SK-N-SH treated with all-trans-retinoic acid at 6 μM for 48 hours (cell line): ENCODE measurements at places on chromosomes 11 and 22.

- ATAC-seq: no peak
Observed at GRCh38 chr11:35842958-35843357, 100.9 kb upstream of the LDLRAD3 start.

GRCh38 chr22:34903416-34903815 is 162.5 kb upstream of the ISX start:
- no peak for ATAC-seq

GRCh38 chr11:120074076-120074475 is 63.8 kb downstream of the TRIM29 start:
- ATAC-seq: no peak

DNA sequence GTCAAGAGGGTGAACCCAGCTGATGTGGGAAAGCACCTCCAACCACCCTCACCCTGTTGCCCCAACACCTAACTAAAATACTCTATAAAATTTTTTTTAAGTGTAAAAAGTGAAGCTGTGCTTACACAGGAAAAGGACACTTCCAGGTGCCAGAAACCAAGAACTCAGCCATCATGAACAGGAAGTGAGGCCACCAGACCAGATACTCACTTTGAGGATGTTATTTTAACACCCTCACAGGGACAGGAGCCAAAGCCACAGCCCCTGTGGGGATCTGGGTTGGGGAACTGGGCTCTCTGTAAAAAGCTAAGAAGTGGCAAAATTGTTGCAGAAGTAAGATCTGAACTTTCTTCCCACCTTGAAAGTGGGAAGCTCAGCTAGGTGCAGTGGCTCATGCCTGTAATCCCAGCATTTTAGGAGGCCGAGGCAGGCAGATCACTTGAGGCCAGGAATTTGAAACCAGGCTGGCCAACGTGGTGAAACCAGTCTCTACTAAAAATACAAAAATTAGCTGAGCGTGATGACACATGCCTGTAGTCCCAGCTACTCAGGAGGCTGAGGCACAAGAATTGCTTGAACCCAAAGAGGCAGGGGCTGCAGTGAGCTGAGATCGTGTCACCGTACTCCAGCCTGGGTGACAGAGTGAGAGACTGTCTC is 3.8 kb downstream of the RSPH14 start:
- no peak for ATAC-seq

- peak; percentile 31 for ATAC-seq
Observed at GRCh38 chr11:44766972-44767278, 40.2 kb downstream of the TSPAN18 start.

DNA sequence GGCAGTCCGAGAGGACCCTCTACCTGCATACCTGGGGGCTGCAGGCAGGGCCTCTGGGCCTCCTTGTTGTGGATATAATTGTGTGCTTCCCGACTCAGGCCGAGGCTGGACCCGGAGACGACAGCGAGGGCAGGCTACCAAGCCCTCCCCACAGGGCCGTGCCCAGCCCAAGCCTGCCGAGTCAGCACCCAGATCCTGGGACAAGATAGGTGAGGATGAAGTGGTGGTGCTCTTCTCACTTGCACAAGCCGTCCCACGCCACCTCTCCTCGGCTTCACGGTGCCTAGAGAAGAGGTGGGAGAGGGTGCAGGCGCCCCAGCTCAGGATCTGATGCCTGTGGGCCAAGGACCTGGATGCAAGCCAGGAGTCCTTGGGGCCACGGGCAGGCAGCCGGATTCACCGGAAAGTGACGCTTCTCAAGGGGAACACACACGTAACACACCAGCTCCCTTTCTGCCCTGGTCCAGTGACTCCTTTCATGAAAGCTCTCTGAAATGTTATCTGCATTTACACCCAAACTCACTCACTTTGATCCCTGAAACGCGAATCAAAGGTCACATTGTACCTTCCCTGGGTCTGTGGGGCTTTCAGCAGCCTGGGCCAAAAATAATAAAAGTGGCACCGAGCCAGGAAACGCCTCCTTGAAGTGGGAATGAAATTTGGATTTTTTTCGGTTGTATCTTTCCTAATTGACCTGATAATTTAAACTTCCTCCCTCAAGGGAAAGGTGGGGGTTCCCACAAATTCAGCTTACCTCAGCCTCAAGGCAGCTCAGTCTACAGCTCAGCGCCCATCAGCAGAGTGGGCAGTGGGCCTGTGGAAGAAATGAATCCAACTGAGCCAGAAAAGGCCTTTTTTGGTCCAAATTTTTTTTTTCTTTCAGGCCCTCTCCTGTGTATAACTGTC is 1.1 kb upstream of the GNB1L start:
- peak; percentile 38 for ATAC-seq

- no peak for ATAC-seq
Observed at GRCh38 chr11:134517621-134518293, 105.7 kb upstream of the B3GAT1 start.

DNA sequence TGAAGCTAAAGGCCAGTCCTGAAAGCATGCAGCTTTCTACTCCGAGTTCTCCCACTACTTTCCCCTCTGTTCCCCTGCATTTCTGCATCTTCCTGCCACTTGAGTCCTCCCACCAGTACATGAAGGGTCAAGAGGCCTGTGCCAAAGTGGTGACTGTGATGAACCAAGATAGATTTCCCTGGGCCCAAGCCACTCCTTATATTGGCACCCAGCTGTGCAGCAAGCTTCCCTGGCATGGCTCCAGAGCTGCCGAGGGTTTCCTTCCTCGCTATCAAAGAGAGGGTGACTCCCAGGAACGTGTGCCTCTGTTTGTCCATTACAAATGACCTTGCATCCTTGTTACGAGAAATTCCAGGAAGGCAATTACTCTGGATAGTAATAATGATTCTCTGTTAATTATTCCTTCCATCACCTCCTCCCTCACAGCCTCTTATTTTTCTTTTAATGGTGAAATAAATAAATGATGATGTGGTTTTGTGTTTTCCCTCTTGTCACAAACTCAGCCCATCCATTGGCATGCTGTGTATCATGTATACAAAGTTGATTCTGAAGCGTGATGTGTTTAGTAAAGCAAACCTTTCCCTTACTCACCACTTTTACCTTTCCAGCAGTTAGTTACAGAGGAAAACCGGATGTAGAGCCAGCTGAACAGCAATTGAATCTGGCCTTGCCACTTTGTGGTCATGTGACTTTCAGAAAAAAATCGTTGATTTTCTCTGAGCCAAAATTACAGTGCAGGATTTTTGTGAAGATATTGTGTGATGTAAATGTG is 8.3 kb downstream of the SRSF8 start:
- no peak for ATAC-seq

- ATAC-seq: no peak
Observed at GRCh38 chr11:17865765-17866428, 131.3 kb downstream of the KCNC1 start.

DNA sequence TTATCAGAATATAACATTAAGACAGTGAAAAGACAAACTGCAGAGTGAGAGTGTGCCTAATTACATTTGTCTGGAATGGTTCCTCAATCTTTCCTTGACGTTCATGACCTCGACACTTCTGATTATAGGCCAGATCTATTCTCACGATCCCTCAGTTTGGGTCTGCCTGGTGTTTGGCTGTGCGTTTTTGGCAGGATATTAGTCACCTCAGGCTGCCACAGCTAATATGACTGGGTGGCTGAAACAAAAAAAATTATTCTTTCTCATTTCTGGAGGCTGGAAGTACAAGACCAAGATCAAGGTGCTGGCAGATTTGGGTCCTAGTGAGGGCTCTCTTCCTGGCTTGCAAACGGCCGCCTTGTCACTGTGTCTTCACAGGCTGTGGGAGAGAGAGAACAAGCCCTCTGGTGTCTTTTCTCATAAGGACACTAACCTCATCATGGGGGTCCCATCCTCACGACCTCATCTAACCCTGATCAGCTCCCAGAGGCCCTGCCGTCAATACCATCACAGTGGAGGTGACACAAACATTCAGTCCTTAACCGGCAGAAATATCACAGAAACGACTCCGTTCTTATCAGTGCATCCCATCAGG is 23.2 kb downstream of the IFITM10 start:
- ATAC-seq: no peak

DNA sequence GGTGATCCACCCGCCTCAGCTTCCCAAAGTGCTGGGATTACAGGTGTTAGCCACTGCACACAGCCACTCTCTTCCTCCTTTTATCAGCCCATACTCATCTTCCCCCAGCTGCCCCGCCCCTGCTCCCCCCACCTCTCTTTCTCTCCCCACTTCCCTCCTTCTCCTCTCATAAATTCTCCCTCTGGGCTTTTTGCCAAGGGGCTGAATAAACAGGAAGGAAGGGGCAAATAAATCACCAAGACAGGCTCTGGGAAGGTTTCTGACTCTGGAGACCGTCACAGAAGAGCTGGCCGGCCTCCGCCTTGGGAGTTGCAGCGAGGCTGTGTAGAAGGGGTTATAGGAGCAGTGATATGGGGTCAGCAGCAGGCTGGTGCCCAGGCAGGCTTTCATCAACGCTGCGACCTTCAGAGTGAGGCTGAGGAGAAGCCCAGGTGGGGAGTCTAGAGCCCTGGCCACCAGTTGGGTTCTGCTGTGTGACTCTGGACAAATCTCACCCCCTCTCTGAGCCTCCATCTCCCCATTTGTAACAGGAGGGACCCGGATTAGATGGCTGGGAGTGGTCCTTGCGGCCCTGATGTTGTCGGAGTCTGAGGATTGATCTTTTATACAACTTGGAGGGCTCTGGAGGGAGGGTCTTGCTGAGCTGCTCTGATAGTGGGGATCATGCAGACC is 62.6 kb upstream of the RASD2 start:
- ATAC-seq: peak; percentile 89

GRCh38 chr11:34959770-34960169 is 43.4 kb downstream of the PDHX start:
- no peak for ATAC-seq

DNA sequence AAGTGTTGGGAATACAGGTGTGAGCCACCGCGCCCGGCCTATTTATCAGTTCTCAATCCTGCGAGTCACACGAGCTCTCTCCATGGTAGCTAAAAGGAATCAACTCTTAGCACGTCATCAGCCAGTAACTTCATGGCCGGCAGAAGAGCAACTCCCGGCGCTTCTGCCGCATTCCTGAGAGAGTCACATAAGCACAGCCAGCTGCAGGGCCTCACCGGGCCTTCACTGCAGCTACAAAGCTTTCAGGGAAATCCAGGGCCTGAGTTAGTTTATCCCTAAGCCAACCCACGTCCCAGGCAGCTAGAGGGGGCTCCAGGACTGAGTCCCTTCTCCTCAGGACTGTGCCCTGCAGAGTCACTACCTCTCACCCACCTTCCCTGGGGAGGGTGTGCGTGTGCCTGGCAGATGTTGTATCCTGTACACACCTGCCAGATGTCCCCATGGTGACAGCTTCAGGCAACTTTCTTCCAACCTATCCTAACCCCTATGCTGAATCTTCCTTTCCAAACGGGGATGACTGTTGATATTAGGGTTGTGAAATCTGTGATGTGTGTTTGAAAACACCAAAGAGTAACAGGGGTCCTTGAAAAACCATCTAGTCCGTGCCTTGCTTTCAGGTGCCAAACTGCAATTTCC is 45.9 kb upstream of the ARFGAP3 start:
- no peak for ATAC-seq

DNA sequence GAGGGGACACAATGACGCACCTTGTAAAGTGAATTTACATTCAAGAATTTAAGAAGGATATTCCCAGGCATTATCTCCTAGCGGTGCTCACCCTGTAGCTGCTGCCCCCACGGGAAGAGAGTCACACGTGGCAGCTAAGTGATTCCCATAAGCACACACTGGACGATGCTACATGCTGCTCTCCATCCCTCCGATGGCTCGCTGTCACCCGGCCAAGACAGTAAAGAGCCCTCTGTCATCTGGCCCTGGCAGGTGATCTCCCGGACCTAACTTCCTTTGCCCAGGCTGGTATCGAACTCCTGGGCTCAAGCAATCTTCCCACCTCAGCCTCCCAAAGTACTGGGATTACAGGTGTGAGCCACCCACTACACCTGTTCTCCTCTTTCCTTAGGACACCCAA is 39.9 kb upstream of the IGSF9B start:
- ATAC-seq: no peak

GRCh38 chr11:117409511-117409910 is 81.9 kb downstream of the CEP164 start:
- no peak for ATAC-seq

- ATAC-seq: no peak
Observed at GRCh38 chr11:78551066-78551465, 23.6 kb downstream of the NARS2 start.

GRCh38 chr22:40534379-40535188 is 101.9 kb downstream of the MRTFA start:
- peak; percentile 83 for ATAC-seq

DNA sequence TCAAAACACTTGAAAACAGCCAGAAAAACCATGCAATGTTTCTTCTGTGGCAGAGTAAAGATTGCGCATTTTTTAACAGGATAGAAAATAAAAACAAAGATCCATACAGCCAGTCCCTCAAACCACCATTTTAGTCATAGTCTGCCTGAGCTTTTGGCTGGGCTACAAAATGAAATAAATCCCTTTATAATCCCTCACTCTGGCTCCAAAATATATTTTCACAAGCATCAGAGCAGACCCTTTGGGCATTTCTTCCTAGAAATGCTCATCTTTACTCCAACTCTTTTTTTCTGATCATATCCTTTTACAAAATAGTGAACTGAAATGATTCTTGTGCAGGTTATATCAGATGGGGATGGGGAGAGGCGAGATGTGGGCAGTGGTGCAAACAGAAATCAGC is 31.8 kb upstream of the LMO2 start:
- ATAC-seq: no peak

DNA sequence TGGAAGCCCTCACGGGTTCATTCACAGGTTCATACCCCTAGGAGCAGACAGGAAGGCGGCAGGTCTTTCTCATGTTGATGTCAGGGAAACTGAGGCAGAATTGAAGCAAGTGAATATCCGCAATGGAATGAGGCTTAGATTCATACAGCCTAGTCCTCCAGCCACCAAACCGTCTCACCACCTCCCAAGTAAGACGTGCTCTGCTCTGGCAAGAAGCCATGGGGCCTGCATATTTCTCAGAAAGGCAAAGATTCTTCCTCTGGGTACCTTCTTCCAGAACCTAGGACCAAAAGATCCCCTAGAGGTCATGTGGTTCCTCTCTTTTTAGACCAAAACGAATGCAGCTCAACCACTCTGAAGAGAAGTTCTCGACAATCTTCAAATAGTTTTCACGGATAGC is 1.7 kb downstream of the AP1B1 start:
- no peak for ATAC-seq

DNA sequence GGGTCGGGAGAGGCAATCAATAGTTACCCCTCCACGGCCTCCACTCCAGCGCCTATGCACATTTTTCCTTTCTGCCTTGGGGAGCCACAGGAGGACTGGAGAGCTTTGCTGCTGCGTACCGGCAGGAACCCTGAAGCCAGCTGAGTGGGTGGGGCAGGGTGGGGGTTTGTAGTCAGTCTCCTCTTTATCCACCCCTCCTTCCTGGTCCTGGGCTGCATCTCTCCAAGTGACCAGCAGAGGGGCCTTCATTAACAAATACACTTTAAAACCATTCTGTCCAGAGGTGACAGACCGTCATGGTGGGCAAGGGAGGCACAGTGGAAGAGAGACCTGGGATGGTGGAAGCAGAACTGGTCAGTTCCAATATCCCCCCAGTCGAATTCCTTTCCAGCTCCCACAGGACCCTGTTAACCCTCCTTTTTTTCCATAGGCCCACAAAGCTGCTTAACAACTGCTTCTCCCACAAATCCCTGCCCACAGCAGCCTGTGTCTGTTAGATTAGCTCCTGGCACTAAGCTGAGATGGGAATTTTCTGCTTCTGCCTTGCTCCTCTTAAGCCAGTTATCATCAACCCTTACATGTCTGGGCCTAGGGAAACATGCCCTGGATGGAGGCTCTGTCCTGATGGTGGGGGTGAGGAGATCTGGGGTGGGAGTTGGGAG is 3.9 kb upstream of the ABCG4 start:
- peak; percentile 90 for ATAC-seq

- ATAC-seq: peak; percentile 79
Observed at GRCh38 chr11:1546536-1547466, 25.3 kb downstream of the DUSP8 start.
